ENCODE measurements at places on chromosomes 5 and 9.

DNA sequence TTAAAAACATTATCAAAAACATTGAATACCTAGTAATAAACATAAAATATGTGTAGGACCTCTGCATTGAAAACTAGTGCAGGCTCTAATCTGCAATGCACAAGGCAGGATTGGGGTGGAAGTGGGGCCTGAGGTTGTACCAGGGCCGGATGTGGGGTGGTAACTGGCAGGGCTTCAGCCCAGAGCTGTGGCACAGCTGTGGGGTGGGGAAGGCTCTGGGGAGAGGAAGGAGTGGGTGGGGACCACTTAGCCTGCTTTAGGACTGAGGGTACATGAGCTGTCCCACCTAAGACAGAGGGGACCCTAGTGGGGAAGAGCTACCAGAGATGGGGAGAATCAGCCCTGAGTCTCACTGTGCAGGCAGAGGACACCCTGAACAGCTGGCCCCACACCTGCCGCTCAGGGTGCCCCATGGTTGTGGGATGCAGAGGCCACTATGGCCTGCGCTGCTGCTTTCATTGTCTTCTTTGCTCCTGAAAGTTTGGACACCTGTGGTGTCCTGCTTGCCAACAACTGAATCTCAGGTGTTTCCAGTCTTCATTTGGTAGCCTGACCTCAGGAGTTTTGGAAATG lies 311.4 kb downstream of the TLE4 start:
- DNase-seq = peak; percentile 54

DNA sequence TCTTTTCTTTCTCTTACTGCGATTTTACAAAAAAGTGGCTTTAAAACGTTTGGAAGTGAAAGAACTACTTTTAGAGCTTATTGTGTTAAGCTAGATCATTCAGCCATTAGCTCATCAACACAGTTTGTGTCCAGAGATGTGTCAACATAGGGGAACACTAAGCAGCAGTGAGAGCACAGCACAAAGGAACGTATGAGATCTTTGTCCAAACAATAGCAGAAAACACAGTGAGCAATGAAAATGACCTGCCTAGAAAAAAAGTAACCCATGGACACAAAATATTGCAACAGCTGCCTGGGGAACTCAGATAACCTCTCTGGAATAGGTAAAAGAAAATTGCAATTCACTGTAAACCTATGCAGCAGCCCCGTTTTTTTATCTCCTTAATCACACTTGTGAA lies 372.5 kb downstream of the ARHGEF28 start:
- no peak for DNase-seq

DNA sequence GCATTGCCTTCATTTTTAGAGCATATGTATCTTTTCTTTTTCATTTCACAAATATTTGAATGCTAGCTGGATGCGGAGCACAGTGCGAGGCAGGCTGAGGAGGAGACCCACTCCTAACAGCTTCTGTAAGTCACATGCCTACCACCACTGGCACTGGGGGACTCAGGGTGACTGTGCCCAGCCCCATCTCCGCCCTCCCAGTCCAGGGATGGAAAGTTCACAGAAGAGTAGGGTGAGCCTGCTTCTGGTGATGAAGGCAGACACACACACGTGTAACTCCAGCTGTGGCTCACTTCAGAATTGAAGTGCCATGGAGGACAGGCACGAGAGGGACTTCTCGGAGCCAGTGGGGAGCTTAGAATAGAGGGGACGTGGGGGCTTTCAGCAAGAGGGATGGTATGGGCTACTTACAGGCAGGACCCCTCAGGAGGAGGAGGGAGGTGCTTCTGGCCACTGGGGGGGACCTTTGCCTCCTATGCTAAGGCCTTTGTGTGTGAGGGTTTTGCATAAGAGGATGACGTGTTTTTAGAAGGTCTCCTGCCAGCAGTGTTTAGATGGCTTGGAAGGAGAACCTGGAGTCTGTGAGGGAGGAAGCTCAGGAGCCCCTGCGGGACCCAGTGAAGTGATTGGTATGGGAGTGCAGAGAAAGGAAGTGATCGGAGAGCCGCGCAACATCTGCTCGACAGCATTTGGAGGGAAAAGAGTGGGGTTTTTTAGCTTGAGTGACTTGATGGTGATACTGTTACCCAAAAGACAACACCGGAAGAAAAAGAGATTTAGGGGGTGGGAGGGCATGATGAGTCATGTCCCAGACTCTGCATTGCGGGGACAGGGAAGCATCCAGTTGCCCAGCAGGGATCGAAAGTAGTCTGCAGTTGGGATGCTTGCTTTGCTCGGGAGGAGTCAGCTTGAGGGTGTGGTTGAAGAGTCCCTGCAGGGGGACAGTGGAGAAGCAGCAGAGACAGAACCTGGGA lies 163.5 kb upstream of the OTULINL start:
- DNase-seq = no peak

GRCh38 chr9:3850098-3850497 lies 324.3 kb upstream of the RFX3 start:
- no peak for DNase-seq

- no peak for DNase-seq
These were observed 94.3 kb downstream of the INSYN2B start for GRCh38 chr5:169886033-169886432.

- no peak for DNase-seq
These were observed 24.8 kb upstream of the RLN1 start for GRCh38 chr9:5364294-5365024.

- no peak for DNase-seq
These were observed 96.4 kb upstream of the TAF11L2 start for GRCh38 chr5:17401470-17402288.

- no peak for DNase-seq
These were observed 51.3 kb downstream of the LHFPL2 start for GRCh38 chr5:78597068-78597973.

GRCh38 chr5:116575326-116576052 lies 866 bp upstream of the SEMA6A start:
- no peak for DNase-seq

DNA sequence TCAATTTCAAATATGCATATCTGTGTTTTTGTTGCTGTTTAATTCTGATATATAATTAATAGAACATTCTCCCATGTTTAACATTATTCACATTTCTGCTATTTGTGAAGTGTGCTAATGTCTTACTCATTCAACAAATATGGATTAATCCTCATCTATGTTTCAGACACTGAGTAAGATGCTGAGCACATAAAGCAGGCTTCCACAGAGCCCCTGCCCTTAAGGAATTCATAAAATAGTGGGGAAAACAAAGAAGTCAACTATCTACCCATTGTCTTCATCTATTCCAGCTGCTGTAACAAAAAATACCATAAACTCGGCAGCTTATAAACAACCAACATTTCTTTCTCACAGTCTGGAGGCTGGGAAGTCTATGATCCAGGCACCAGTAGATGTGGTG lies 333.3 kb downstream of the SEMA5A start:
- DNase-seq = no peak

DNA sequence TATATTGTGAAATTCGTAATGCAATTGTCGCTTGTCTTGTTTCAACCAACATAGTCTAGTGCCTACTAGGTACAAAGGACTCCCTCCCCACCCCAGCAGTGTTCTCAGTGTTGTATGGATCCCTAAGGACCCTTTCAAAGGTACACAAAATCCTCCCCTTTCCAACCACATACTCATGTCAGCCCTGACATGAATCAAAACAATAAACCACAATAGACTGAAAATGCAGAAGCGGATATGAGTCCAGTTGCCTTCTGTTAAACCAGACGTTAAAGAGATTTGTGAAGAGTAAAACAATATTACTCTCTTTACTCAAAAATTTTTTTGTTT lies 82.4 kb upstream of the IFNK start:
- no peak for DNase-seq
